ENCODE measurements at places on chromosomes 2 and 18.
A peak's percentile ranks its signal among the peaks of the same experiment; 100 is the strongest.

DNA sequence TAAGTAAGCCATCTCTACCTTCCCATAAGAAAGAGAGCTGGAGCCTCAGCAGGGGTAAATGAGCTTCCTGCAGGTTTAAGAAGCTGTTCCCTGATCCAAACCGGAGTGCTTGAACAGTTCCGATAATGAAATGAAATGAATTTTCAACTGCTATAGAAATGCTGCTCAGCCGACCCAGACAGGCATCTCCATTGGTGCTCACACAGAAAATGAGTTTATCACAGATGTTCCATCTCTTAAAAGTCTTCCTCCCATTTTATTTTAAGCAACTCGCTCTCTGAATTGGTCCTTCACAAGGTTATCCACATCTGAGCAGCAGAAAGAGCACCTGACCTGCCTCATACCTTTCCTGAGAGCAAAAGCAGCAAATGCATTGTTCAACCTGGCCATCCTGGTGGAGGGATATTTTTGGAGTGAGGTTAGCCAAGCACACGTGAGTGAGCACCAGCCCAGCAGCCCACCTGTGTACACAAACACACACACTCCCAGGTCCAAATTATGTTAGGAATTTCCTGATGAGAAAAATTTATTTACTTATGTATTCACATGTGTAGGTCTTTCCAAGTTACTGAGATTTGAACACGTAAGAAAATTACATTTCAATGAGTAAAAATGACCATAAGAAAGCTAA, 42.2 kb upstream of the CCDC68 start:
- H3K36me3 ChIP-seq = no peaks in the 10 kb centered on the region
- no peaks in the 10 kb centered on the region for H3K27me3 ChIP-seq
- H3K27ac ChIP-seq = no peak overlapping the region
- H3K4me3 ChIP-seq = no peak overlapping the region
- no peaks in the 10 kb centered on the region for H3K4me1 ChIP-seq

DNA sequence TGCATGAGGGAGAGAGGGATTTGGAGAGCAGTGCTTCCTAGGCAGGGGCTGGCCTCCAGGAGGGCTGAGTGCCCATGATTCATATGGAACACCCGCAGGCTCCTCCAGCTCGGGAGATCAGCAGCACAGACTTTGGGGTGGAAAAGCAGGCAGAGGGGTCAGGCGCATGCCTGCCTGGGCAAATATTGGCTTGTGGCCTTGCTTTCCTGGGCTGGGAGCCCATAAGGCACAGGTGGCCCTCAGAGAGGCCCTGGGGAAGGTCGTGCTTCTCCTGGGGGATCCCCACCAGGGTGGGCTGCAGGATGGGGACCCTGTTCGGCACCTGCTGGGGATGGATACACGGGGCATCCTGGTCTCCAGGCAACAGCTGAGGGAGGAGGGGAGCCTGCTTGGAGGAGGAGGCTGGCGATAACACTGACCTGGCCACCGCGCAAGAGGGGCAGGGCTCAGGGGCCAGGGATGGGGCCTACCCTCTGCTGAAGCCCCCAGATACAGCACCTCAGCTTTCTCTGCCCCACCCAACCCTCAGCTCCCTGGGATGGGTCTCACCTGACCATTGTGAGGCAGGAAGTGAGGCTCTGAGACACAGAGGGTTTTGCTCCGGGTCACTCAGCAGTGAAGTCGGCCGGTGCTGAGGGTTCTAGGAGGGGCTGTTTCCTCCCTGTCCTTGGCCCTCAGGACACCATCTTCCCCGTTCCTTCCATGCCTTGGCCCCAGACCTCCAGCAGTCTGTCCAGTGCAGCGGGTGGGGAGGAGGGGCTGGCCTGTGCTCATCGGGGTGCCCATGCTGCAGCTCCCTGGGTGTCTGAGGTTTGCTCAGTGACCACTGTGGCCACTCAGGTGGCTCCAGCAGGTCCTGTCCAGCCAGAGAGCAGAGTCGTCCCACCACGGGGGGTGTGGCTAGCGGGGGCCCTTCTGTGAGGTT, 12.0 kb downstream of the AQP12A start:
- peaks cover 79% of the 10 kb centered on the region for H3K27me3 ChIP-seq
- no peaks in the 10 kb centered on the region for H3K36me3 ChIP-seq
- DNase-seq = no peak
- H3K4me3 ChIP-seq = no peak overlapping the region

GRCh38 chr18:42336139-42336538, 381.1 kb downstream of the PIK3C3 start:
- no peak overlapping the region for H3K27ac ChIP-seq
- no peak overlapping the region for H3K4me3 ChIP-seq
- no peaks in the 10 kb centered on the region for H3K36me3 ChIP-seq
- H3K4me1 ChIP-seq = no peaks in the 10 kb centered on the region
- no peaks in the 10 kb centered on the region for H3K27me3 ChIP-seq

DNA sequence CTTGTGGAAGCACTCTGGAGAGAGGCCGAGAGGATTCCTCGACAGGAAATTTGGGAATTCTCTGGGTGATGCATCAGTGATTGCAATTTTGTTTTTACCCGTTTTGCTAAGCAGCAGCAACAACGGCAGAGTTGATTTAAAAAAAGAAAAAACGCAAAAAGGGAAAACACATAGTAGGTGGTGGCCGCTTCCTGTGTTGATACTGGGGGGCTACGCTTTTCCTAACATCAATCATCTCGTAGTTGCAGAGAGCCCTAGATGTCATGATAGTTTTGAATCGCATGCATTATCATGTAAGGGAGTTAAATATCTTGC, 271 bp upstream of the RBM43 start:
- DNase-seq = no peak
- no peaks in the 10 kb centered on the region for H3K27me3 ChIP-seq
- H3K27ac ChIP-seq = peak overlapping the region; percentile 95
- peak overlapping the region; percentile 96 for H3K4me3 ChIP-seq
- H3K4me1 ChIP-seq = peaks cover 37% of the 10 kb centered on the region

DNA sequence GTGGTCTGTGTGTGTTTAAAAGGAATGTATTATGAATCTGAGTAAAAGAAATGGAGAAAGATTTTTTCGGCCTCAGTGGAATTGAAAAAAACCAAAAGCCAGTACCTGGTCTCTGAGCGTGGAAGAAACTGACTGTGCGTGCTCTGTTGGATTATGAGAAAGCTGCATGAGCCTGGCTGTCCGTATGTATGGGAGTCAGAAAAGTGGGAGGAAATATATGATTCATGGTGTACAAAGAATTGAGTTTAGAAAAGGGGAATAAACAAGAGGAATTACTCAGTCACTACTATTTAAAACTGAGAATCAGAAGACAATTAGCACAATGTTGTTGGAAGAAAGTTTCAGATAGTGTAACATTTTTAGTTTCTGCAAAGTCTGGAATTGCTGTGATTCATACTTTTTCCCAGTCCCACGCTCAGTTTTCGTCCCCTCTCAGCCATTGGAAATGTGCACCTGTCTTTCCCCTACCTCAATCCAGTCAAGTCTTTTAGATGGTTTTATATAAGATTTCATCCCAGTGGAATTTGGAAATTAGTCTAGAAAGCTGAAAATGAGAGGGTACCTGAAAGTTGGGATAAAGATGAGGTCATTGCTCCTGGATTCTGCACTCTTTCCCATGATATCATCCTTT, 66.4 kb upstream of the CHMP1B start:
- H3K27ac ChIP-seq = no peak overlapping the region
- peaks cover 2% of the 10 kb centered on the region for H3K4me1 ChIP-seq
- no peak overlapping the region for H3K4me3 ChIP-seq
- H3K36me3 ChIP-seq = no peaks in the 10 kb centered on the region
- DNase-seq = no peak
- no peaks in the 10 kb centered on the region for H3K27me3 ChIP-seq

- no peak overlapping the region for H3K4me3 ChIP-seq
- no peaks in the 10 kb centered on the region for H3K27me3 ChIP-seq
- H3K4me1 ChIP-seq = no peaks in the 10 kb centered on the region
- no peak for DNase-seq
- no peak overlapping the region for H3K27ac ChIP-seq
- no peaks in the 10 kb centered on the region for H3K36me3 ChIP-seq
Measured at GRCh38 chr2:130303169-130303568, 39.5 kb upstream of the IMP4 start.

DNA sequence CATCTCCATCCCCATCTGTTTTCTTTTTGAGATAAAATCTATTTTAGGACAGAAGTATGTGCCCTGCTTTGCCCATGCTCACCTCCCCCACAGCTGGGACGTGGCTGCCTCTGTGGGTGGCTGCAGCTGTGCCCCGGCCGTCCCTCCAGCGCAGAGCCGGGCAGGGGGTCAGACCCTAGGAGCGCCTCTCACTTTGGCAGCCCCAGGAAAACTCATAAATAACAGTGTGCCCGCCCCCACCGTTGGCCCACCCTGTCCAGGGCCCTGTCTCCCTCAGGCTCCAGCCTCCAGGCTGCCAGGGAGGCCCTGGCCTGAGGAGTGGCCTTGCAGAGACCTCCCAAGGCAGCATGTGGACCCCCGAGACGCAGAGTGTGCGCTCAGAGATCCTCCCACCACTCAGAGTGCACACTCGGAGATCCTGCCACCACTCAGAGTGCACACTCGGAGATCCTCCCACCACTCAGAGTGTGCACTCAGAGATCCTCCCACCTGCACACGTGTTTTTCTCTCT, 178.1 kb downstream of the TWIST2 start:
- no peak overlapping the region for H3K27ac ChIP-seq
- no peaks in the 10 kb centered on the region for H3K27me3 ChIP-seq
- H3K36me3 ChIP-seq = no peaks in the 10 kb centered on the region
- DNase-seq = no peak
- H3K4me1 ChIP-seq = peaks cover 12% of the 10 kb centered on the region

GRCh38 chr2:166841152-166841551, 47.1 kb upstream of the XIRP2 start:
- H3K27me3 ChIP-seq = no peaks in the 10 kb centered on the region
- H3K4me3 ChIP-seq = no peak overlapping the region
- H3K4me1 ChIP-seq = no peaks in the 10 kb centered on the region
- H3K36me3 ChIP-seq = no peaks in the 10 kb centered on the region
- no peak for DNase-seq

GRCh38 chr2:96898641-96899412, 28.9 kb upstream of the SEMA4C start:
- peaks cover 69% of the 10 kb centered on the region for H3K4me1 ChIP-seq
- H3K36me3 ChIP-seq = no peaks in the 10 kb centered on the region
- no peak for DNase-seq
- peak overlapping the region; percentile 23 for H3K27ac ChIP-seq
- no peaks in the 10 kb centered on the region for H3K27me3 ChIP-seq

DNA sequence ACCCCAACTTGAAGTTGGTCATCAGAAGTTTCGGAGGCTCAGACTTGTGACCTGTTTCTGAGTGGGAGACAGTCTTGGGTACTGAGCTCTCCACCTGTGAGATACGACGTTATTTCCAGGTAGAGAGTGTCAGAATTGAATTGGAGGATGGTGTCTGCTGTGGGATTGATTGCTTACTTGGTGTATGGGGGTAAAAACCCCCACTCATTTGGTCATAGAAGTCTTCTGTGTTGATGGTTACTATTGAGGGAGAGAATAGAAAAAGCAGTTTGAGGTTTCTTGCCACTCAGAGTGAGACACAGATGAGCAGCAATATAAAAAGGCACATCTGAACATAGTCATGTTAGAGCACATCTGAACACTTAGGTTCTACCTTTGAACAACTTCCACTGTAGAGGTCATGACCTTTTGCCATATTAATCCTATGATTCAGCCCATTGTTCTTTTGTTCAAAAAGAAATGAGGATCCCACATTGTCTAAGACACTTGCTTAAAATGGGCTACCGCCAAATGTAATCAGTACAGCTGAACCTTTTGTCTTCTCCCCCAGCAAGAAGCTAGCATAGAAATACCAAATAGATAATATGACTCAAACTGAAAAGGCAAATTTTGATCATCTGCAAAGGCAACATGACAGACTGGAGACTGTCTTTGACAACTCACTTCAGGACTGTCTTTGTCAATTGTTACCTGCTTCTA, 73.3 kb downstream of the NAB1 start:
- no peak for DNase-seq
- no peaks in the 10 kb centered on the region for H3K36me3 ChIP-seq
- no peak overlapping the region for H3K4me3 ChIP-seq

DNA sequence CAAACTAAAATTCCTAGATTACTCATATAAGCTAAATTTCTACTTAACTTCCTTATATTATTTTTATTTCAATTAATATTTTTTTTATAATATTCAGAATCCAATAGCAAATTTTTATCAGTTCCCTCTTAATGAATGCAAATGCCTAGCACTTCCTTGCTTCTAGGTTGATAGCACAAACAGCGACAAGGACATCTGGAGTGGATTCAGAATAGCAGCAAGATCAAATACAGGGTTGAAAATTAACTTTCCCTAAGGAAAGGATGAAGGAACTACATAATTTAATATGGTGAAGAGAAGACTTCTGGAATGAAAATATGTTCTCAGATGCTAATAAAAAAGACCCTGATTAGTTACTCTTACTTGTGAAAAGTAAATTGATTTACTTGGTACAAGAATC, 64.5 kb downstream of the PIGN start:
- H3K4me3 ChIP-seq = no peak overlapping the region
- no peaks in the 10 kb centered on the region for H3K36me3 ChIP-seq
- no peaks in the 10 kb centered on the region for H3K4me1 ChIP-seq
- H3K27ac ChIP-seq = no peak overlapping the region

DNA sequence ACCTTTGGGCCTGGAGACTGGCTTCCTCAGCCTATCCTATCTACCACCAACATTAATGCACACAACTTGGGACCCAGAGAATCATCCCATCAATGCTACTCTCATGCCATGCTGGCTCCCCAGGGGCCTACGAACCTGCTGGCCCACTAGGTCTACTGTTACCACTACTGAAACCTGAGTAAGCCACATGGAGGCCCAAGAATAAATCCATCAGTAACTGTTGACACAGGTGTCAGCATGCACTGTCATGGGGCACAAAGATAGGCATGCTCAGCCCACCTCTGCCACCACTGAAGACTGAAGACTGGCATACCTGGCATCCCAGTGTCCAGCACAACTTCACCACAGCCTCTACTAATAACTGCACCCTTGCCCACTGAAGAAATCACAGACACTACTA, 71.1 kb upstream of the ACVR1C start:
- no peak overlapping the region for H3K27ac ChIP-seq
- H3K27me3 ChIP-seq = no peaks in the 10 kb centered on the region
- H3K4me1 ChIP-seq = no peaks in the 10 kb centered on the region
- H3K36me3 ChIP-seq = no peaks in the 10 kb centered on the region

GRCh38 chr2:9240745-9241144, 34.1 kb downstream of the ASAP2 start:
- peaks cover 72% of the 10 kb centered on the region for H3K4me1 ChIP-seq
- no peaks in the 10 kb centered on the region for H3K36me3 ChIP-seq

DNA sequence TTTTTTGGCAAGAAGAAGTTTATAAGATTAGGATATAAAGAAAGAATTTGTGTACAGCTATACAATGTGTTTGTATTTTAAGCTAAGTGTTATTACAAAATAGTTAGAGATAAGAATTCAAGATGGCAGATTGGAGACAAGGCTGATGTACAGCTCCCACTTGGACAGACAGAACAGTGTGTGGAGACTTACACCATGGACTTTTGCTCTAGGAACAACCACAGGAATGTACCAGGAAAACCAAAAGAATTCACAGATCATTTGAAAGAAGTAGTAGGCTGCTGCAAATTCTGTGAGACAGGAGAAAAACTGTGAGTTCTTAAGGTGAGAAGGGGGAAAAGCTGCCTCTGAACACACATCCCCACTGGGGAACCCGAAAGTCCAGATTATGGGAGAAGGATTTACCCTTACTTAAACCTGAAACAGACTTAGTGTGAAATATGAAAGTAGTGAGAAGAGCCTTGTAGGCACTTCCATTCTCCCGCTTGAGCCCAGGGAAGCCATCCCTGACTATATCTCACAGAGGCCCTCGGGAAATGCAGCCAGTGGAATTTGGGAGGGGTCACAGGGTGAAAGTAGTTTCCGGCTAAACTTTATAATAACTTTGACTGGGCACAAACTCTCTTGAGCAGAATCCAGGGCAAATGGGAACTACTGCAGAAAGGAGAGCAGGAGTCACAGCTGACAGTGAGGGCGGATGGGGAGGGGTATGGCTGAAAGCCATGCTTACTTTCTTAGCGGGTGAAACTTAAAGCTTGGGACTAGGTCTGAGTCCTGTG, 11.6 kb upstream of the RPRD1A start:
- DNase-seq = no peak
- H3K4me3 ChIP-seq = no peak overlapping the region
- no peaks in the 10 kb centered on the region for H3K36me3 ChIP-seq
- no peaks in the 10 kb centered on the region for H3K27me3 ChIP-seq
